ENCODE measurements at places on chromosomes 11 and 22. TPM values are rescaled to one million over a fixed set of nuclear protein-coding genes. Genes with fewer than 3 reads are reported as not detected.

- no peak overlapping the region for H3K27ac ChIP-seq
- DNase-seq = no peak
- no peaks in the 10 kb centered on the region for H3K36me3 ChIP-seq
- H3K27me3 ChIP-seq = no peaks in the 10 kb centered on the region
- H3K4me1 ChIP-seq = no peaks in the 10 kb centered on the region
Measured at GRCh38 chr11:80849253-80849652, 1408.4 kb upstream of the TENM4 start.

GRCh38 chr11:46315033-46315738, 32.1 kb upstream of the DGKZ start:
- peaks cover 21% of the 10 kb centered on the region for H3K4me1 ChIP-seq
- no peak overlapping the region for H3K27ac ChIP-seq
- DNase-seq = peak; percentile 49
- no peaks in the 10 kb centered on the region for H3K36me3 ChIP-seq

- H3K27me3 ChIP-seq = no peaks in the 10 kb centered on the region
- no peak overlapping the region for H3K27ac ChIP-seq
Measured at GRCh38 chr22:18929459-18929858, 6.6 kb downstream of the PRODH start.

The UBQLNL gene
- not detected for polyA plus RNA-seq

GRCh38 chr11:47434011-47434786, 8.0 kb upstream of the PSMC3 start:
- DNase-seq = no peak
- H3K4me1 ChIP-seq = no peaks in the 10 kb centered on the region
- no peak overlapping the region for H3K27ac ChIP-seq
- H3K36me3 ChIP-seq = no peaks in the 10 kb centered on the region
- no peak overlapping the region for H3K4me3 ChIP-seq

GRCh38 chr22:47295982-47296381, 533.5 kb downstream of the TBC1D22A start:
- peaks cover 17% of the 10 kb centered on the region for H3K27me3 ChIP-seq
- H3K4me1 ChIP-seq = no peaks in the 10 kb centered on the region
- no peaks in the 10 kb centered on the region for H3K36me3 ChIP-seq
- H3K27ac ChIP-seq = no peak overlapping the region

The UPK3A gene
- polyA plus RNA-seq = not detected

DNA sequence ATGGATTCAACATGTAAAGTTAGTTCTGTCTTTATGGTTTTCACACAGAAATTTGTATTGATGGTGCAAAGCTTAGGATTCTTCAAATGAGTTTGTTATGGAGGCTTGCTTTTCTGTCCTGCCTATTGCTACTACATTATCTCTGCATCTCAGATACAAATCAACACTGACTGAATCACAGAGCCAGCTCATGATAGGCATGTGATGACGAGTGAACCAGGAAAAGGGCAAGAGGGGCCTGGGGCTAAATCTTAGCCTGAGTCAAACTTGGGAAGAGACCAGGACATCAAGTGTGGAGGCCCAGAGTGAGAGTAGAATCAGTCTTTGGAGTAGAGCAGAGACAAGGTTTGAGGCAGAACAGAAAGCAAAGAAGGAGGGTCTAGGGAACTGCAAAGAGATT, 107.1 kb upstream of the CD44 start:
- H3K36me3 ChIP-seq = no peaks in the 10 kb centered on the region
- peaks cover 26% of the 10 kb centered on the region for H3K4me1 ChIP-seq
- no peak overlapping the region for H3K4me3 ChIP-seq
- H3K27ac ChIP-seq = no peak overlapping the region
- no peak for DNase-seq

DNA sequence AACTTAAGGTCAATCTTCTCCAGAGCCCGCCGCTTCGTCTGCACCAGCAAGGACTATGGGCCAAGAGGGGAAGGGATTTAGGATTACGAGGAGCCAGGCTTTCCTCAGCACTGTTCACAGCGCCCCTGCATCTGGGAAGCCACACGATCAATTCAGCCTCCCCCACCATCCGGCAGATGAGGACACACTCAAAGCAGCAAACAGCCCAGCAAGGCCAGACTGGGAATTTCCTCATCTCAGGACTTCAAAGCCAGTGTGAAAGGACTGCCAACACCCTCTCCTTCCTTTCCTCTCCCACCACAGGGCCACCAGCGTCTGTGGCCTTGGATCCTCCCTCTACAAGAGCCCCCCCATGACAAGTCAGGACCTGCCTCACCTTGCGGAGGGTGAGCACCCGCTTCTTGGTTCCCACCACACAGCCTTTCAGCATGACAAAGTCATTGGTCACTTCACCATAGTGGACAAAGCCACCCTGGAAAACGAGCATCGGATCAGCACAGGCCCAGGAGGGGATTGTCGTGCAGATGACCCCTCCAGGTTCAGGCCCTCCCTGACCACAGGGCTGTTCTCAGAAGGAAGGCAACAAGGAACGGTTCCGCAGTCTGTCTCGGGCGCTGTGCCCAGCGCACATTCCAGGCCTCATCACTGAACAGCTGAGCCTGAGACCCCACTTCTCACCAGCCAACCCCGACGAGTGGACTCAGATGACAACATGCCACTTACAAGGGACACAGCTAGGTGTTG, 6.0 kb downstream of the RPL3 start:
- peak overlapping the region; percentile 70 for H3K27ac ChIP-seq
- H3K4me1 ChIP-seq = peaks cover 28% of the 10 kb centered on the region
- no peaks in the 10 kb centered on the region for H3K36me3 ChIP-seq
- H3K4me3 ChIP-seq = no peak overlapping the region

DNA sequence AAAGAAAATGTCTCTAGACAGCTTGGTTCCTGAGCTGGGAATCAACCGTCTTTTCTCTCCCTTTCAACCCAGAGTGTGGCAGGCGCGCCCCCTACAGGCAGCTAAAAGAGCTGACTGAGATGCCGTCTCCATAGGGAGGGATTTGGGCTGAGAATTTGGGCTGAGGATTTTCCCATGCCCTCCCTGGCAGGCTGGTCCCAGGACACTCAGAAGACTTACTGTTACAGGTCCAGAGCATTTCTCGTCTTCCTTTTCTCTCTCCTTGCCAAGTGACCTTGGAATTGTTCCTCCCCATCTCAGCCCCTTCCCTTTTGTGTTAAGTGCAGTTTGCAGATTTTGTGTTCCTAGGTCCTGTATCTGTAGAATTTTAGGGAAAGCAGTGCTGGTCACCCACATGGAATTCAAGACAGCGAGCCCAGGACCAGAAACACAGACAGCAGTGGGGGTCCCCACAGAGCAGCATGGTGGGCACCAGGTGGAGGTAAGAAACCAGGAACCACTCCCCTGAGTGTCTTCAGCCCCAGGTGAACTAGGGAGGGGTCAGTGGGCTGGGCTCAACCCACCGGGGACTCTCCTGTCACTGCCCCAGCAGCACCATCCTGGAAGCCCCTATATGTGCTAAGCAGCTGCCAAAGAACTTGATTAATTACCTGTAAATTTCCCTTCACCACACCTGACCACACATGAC, 9.9 kb upstream of the IGLL5 start:
- H3K27me3 ChIP-seq = no peaks in the 10 kb centered on the region
- H3K4me3 ChIP-seq = no peak overlapping the region
- DNase-seq = no peak
- H3K36me3 ChIP-seq = no peaks in the 10 kb centered on the region
- peak overlapping the region; percentile 51 for H3K27ac ChIP-seq
- peaks cover 59% of the 10 kb centered on the region for H3K4me1 ChIP-seq

DNA sequence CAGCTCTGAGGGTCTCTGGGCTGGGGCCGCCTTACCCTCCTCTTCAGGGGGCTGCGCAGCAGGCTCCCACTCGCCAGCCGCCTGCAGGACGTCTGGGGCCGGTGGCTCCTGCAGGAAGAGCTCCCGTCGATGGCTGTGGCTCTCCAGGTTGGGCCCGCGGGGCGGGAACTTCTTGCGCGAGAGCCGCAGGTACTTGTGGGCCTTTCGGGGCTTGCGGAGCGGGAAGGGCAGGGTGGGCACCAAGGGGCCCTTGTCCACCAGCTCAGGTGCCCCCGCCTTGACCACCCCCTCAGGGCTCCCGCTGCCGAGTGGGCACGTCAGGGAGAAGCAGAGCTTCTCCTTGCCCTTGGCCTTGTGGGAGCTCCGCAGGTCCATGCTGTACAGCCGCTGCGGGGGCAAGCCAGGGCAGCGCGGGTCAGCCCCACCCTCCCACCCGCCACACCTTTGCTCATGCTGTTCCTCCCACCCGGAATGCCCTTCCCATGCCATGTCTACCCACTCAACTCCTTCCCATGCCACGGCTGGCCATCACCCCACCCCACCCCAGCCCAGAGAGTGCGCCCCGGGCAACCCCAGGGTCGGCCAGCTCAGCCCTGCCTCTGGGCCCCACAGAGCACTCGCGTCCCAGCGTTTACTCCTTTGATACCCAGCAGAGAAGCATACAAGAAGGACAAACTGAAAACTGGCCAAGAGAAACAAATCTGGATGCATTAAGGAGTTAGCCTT, 18.0 kb downstream of the CBX7 start:
- peaks cover 7% of the 10 kb centered on the region for H3K4me1 ChIP-seq
- no peak overlapping the region for H3K4me3 ChIP-seq
- H3K27ac ChIP-seq = no peak overlapping the region
- peaks cover 15% of the 10 kb centered on the region for H3K36me3 ChIP-seq

GRCh38 chr11:75502138-75502537, 23.6 kb downstream of the GDPD5 start:
- H3K4me1 ChIP-seq = peaks cover 9% of the 10 kb centered on the region
- no peak for DNase-seq
- H3K27ac ChIP-seq = peak overlapping the region; percentile 46
- peaks cover 4% of the 10 kb centered on the region for H3K36me3 ChIP-seq
- no peak overlapping the region for H3K4me3 ChIP-seq

GRCh38 chr11:131759140-131759539, 388.7 kb downstream of the NTM start:
- H3K36me3 ChIP-seq = no peaks in the 10 kb centered on the region
- H3K27ac ChIP-seq = no peak overlapping the region
- H3K4me1 ChIP-seq = no peaks in the 10 kb centered on the region

GRCh38 chr11:2870460-2870859, 15.1 kb downstream of the CDKN1C start:
- no peak overlapping the region for H3K27ac ChIP-seq
- H3K36me3 ChIP-seq = no peaks in the 10 kb centered on the region
- DNase-seq = no peak

- no peaks in the 10 kb centered on the region for H3K36me3 ChIP-seq
- H3K27ac ChIP-seq = no peak overlapping the region
- no peak for DNase-seq
- H3K4me1 ChIP-seq = no peaks in the 10 kb centered on the region
- no peak overlapping the region for H3K4me3 ChIP-seq
Measured at GRCh38 chr11:123800036-123800435, 6.1 kb downstream of the OR6M1 start.

The TIGD3 gene
- polyA plus RNA-seq = 1.8 TPM

DNA sequence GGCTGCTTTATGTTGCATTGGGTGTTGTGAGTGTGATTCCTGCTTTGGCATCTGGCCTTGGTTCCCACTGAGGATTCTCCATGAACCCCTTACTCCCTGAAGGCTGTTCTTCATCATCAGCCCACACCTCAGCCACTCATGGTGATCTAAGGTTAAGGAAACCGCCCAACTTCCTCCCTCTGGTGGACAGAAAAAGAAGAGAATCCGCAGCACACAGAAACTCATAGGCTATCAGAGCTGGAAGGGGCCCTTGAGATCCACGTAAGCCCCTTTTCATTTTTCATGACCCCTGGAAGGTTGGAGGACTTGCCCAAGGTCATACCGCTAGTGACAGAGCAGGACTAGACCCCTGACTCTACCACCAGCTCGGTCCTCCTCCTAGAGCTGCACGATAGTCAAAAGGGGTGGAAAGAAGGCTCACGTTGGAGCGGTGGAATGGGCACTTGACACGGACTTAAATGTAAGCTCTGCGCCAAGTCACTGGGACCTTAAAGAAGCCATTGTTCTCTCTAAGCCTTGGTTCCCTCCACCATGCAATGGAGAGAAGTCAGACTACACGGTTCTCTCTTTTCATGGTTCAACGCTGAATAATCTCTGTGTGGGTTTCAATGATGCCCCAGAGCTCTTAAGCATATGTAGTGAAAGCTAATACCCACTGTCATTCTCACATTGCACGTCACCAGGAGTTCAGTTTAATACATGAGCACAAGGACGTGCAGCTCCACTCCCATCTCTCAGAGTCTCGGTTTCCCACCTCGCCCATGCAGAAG, 83.6 kb upstream of the CRTAM start:
- peaks cover 33% of the 10 kb centered on the region for H3K4me1 ChIP-seq
- DNase-seq = peak; percentile 47
- H3K4me3 ChIP-seq = no peak overlapping the region
- H3K27ac ChIP-seq = no peak overlapping the region
- peaks cover 11% of the 10 kb centered on the region for H3K27me3 ChIP-seq

DNA sequence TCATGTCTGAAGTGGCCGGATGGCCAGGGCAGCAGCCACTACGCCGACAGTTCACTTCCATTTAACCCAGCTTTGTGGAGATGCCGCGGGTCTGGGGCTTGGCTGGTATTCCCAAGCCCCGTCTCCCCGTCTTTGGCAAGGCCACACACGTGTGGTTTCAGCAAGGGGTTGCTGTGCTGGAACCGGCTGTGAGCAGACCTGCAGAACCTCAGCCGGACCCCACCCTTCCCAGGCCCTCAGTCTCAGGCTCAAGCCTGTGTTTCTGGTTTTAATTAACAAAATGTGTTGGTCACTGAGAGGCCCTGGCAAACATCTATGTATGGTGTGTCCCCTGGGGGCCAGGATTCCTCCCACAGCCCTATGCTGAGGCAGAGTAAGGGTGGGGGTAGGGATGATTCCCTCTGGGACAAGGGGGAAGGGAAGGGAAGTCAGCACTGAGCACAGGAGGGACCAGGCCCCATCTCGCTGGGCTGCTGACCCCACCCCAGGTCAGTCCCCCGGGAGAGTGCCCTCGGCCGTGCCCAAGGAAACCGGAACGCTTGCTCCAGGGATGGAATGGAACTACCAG, 9.3 kb downstream of the OSBPL5 start:
- H3K4me3 ChIP-seq = no peak overlapping the region
- peaks cover 3% of the 10 kb centered on the region for H3K4me1 ChIP-seq
- H3K36me3 ChIP-seq = no peaks in the 10 kb centered on the region
- no peaks in the 10 kb centered on the region for H3K27me3 ChIP-seq

- peaks cover 11% of the 10 kb centered on the region for H3K27me3 ChIP-seq
- H3K27ac ChIP-seq = no peak overlapping the region
- no peaks in the 10 kb centered on the region for H3K36me3 ChIP-seq
Measured at GRCh38 chr11:126628790-126629621, 273.5 kb downstream of the ST3GAL4 start.

The CACNA1I gene
- polyA plus RNA-seq = not detected

GRCh38 chr11:9789910-9790309, 126.0 kb downstream of the SWAP70 start:
- no peak overlapping the region for H3K4me3 ChIP-seq
- H3K27ac ChIP-seq = no peak overlapping the region
- no peak for DNase-seq
- H3K27me3 ChIP-seq = no peaks in the 10 kb centered on the region

- peaks cover 31% of the 10 kb centered on the region for H3K36me3 ChIP-seq
- H3K4me3 ChIP-seq = no peak overlapping the region
- no peak overlapping the region for H3K27ac ChIP-seq
- DNase-seq = no peak
- H3K27me3 ChIP-seq = no peaks in the 10 kb centered on the region
- no peaks in the 10 kb centered on the region for H3K4me1 ChIP-seq
Measured at GRCh38 chr11:7610393-7610792, 62.9 kb downstream of the CYB5R2 start.
